ENCODE measurements at places on chromosomes 7 and 10.

DNA sequence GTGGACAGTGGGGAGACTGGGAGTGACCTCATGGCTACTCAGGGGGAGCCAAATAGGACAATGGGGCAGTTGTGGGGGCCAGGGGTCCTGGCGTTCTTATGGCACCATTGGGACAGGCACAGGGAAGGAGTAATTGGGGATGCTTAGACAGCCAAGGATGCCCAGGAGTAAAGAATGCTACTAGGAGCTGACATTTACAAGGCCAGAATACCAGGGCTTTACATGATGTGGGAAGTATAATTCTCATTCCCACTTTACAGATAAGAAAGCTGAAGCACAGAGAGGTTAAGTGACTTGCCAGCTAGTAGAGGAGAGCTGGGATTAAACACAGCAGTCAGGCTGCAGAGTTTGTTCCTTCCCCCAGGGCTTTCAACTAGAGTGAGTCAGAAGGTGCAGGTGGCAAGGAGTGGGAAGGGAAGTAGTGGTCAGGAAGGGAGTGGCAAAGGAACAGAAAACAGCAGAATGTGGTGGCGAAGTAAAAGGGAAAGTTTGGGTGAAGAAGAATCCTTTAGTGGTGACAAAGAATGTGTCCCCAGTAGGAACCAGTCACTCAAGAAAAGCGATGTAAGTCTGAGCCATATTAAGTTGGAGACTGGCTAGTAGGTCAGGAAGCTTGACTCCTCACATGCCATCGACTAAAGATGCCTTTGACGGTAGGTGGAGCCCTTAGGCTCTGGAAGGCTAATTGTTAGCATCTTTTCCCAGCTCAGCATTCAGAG lies 32.8 kb downstream of the CPVL start:
- no peak for DNase-seq

DNA sequence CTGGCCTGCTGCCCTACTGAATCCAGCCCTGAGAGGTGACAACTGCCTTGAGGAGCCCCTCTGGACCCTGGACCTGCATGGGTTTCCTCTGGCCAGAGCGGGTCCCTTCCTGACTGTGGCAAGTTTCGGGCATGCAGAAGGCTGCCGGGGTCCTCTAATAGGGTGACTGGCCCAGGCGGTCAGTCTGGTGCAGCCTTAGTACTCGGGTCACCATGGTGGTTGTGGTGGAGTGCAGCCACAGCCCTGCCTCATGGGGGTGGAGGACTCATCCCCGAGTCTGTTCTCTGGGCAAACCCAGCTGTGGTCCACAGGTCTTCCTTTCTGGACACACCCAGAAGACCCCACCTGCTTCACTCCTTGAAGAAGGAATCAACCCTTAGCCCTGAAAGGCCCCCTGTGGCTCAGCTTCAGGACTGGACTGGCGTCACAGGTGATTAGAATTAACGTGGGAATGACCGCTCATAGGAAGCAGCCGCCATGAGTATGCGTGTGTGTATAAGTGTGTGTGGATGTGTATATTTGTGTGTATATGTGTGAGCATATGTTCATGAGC lies 28.7 kb downstream of the RAMP3 start:
- no peak for DNase-seq

DNA sequence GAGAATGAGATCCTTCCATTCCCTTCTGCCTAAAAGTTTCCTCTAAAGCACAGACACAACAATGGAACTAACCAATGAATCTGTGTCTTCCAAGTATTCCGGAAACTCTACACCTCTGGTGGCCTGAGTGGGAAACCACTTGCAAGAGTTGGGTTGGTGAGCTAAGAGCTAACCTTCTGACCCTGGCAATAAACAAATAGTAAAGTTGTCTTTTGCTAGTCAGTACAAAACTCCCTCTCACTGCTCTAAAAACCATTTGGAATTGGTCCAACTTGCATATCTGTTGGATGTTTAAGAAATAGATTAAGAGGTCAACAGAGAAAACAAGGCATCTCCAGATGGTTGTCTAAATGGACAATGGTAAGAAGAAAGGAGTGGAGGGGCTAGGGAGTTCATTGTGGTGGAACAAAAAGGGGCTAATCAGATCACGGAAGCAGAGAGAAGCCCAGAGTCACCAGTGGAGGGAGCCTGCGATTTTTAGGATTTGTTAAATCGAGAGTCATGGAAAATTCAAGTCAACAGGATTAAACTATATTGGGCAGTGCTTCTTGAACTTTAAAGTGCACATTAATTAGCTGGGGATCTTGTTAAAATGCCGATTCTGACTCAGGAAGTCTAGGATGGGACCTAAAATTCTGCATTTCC lies 192.3 kb downstream of the EVX1 start:
- peak; percentile 39 for DNase-seq

DNA sequence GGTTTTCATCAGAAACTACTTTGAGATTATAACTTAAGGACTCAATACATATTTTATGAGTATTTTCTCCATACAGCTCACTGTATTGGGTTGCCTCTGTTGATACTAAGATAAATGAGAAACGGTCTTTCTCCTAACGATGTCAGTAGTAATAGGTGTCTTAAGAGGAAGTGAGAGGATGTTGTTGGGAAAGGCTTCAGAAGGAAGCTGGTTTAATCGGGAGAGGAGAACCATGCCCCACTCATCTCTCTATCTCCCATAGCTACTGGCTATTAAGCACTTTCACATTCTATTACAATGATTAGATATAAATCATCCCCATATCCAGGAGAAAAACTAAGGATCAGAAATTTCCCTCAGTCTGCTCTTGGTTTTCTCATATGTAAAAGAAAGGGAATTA lies 2.0 kb downstream of the CLEC5A start:
- no peak for DNase-seq

- peak; percentile 40 for DNase-seq
Observed at GRCh38 chr7:143882604-143883078, 19.3 kb downstream of the TCAF1 start.

DNA sequence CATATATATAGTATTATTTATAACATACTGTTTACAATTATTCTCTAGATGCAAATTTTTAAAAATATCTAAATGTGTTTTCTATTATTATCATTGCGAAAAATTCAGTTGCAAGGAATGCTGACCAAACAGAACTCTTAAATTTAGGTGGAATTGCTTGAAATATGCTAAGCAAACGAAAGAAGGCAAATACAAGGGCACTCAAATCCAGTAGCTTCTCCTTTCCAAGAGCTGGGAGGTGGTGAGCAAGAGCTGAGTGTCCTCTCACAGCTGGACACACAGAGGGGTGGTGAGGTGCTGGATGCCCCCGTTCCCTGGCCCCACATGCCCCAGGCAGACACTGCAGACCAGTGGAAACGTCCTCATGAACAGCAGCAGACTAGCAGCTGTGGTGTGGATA lies 166.0 kb downstream of the TAX1BP1 start:
- DNase-seq, result no peak

GRCh38 chr7:122833888-122834570 lies 52.2 kb downstream of the CADPS2 start:
- DNase-seq, result no peak

DNA sequence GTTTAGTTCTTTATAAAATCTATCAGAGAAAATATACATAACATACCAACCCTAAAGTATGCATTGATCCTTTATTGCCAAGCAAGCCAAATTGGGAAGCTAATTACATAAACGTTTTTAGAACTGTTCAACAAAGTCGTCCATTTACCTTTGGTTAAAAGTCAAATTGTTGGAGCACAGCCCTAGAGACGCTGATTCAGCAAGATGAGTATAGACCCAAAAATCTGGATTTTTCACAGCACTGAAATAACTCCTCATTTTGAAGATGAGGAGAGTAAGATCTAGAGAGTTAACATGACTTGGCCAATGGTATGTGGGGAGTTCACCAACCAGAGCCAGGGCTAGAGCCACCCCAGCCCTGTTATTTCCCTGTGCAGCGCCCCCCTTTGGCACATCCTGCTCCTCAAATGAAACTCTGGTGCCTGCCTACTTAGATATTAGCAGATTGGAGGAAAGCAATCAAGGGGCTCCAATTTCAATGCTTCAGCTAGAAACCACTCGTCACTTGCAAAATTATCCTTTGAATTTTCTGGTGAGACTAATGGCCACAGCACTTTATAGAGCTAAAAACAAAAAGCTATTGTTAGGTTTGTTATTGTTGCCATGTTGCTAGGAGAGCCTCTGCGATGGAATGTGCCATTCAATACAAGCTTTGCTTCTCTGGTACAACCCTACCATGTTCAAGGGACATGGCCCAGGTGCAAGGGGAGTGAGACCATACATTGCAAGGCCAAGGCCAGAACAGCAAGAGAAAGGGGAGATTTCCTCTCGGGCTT lies 132.6 kb upstream of the ZEB1 start:
- no peak for DNase-seq

GRCh38 chr10:47165168-47165710 lies 134.8 kb upstream of the GDF10 start:
- DNase-seq, result no peak

DNA sequence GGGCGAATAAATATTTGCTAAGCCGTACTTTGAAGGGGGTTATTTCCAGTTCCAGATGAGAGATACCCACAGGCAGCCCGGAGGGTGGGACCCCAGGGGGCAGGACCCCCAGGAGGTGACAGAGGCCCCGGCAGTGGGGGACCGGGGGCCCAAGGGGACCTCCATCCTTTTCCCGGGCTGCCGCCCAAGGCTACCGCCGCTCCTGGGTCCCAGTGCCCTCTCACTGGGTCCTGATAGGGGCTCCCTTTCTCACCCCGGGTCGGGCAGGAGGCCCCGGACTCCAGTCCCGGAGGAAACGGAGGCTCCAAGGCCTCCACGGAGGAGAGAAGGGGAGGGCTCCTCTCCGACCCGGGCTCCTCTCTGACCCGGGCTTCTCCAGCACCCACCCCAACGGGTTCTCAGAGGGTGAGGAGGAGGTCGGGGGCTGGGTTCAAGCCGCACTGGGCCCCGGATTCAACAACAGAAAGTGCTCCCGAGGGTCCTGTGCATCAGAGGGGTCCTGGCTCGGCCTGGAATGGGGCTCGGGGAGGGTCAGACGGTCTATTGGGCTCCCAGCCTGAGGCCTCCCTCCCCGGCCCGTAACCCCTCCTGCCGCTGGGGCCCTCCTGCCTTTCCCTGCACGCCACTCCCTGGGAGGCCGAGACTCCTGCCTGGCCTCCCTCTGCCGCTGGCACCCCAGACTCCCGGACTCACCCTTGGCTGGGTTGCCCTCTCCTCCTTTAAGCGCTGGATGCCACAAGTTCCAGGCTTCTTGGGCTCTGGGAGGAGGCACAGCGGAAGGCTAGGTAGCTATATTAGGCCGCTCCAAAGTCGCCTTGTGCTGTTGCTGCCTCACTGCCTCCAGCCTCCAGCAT lies 62.5 kb downstream of the ZNF37A start:
- DNase-seq, result no peak

DNA sequence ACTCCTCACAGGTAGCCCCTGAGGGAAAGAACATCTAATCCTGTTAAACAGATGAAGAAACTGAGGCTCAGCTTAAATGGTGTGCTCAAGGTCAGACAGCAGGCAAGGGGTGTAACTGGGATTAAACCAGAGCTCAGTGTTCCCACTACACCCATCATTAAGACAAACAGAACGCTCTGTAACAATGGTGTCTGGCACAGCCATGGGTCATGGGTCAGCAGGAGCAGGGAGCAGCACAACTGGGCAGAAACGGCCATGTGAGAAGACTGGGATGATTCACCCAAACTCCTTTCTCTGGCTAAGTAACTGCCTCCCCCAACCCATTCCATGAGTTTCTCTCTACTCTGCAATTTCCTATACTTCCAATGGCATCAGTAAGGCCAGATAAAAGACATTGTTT lies 85.5 kb upstream of the PDE1C start:
- DNase-seq, result peak; percentile 35

DNA sequence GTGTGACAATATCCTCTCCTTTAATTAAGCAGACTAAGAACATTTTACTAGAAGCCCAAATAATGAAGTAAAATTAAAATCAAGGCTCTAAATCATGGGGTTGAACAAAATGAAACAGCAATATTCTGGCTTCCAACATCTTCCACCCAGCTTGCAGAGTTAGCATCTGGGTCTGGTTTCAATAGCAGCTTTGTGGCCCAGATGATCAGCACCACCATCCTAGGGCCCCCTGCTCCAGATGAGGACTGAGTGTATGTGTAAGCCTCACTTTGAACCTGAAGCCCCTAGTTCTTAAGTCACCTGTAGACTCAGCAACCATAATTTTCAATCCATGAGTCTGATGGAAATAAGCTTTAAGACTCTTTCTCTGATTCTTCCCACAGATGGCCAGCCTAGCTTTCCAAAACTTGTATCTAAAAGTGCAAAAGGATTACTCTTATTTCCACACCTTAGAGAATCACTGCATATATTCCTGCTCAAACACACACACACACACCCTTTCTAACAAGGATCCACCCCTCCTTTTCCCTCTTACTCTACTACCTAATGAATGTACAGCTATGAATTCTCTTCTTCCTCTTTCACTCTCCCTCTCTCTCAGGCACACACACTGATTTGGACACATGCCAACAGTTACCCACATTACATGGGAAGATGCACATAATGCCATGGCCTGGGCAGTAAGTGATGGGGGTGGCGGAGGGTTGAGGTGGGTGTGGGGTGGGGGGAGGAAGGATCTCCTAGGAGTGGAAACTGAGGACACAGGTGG lies 3.5 kb downstream of the DENND11 start:
- DNase-seq, result no peak

GRCh38 chr7:19181634-19182033 lies 36.4 kb upstream of the FERD3L start:
- peak; percentile 80 for DNase-seq

DNA sequence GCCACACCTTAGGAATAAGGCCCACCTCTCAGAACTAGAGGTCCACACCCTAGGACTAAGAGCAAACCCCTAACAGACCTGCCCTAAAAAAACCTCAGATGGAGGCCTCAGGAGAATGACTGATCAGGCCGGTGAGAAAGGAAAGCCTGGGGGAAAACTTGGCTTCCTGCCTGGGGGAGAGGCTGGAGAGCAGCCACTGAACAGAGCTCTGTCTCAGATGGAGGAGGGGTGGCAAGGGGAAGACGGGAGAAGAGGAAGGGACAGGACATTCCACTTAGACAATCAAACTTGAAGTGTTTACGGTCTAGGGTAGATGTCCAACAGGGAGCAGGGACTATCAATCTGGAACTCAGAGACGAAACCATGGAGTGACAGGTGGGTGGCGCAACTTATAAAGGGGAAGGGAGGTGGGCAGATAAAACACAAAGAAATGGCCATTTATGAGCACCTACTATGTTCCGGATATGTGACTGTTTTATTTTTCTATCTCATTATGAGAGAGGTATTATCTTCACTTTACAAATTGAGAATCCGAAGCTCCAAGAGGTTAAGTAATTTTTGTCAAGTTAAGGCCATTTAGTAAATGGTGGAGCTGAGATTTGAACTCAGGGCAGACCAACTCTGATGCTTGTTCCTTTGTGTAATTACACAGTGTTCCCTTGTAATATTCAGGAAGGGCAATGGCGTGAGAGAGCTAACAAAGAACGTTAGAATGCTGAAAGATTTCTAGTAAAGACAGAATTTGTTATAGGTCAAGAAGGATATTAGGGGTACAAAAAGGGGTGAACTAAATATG lies 82.6 kb downstream of the DNMBP start:
- peak; percentile 39 for DNase-seq
